ENCODE measurements at places on chromosomes 2 and 18. TPM values are rescaled to one million over a fixed set of nuclear protein-coding genes. Genes with fewer than 3 reads are reported as not detected.

Gene UGT1A3
- not detected for polyA plus RNA-seq

GRCh38 chr2:71379086-71379485, 47.5 kb downstream of the ZNF638 start:
- DNase-seq: no peak

- peak; percentile 88 for DNase-seq
These were observed 620 bp upstream of the GALNT1 start for GRCh38 chr18:35580701-35581539.

- DNase-seq: no peak
These were observed 46.3 kb downstream of the LTBP1 start for GRCh38 chr2:32993005-32993539.

Gene CDH19
- 0.82 TPM for polyA plus RNA-seq

DNA sequence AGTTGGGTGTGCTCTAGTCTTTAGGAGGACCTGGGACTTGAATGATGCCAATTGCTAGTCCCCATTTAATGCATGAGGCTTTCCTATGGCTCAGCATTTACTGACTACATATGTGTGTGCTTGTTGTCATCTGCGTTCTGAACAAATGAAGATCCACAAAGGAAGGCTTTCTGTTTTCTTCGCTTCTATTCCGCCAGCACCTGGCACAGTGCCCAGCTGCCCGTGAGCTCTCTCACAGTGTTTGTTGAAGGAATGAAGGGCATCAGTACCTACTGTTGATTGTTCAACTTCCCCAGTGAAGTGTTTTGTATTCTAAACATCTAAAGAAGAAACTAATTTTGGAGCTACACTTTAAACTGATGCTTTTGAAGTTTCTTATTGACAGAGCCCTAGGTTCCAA, 122.4 kb upstream of the LINC00305 start:
- no peak for DNase-seq

- no peak for DNase-seq
These were observed 210.7 kb upstream of the COPS8 start for GRCh38 chr2:236874866-236875481.

GRCh38 chr2:127034883-127035611, 71.9 kb downstream of the BIN1 start:
- no peak for DNase-seq

- no peak for DNase-seq
These were observed 84.8 kb downstream of the STPG4 start for GRCh38 chr2:47070155-47070919.

Gene ASXL3
- 4.4 TPM for polyA plus RNA-seq

GRCh38 chr2:157191186-157191585, 66.3 kb upstream of the GALNT5 start:
- DNase-seq: no peak

DNA sequence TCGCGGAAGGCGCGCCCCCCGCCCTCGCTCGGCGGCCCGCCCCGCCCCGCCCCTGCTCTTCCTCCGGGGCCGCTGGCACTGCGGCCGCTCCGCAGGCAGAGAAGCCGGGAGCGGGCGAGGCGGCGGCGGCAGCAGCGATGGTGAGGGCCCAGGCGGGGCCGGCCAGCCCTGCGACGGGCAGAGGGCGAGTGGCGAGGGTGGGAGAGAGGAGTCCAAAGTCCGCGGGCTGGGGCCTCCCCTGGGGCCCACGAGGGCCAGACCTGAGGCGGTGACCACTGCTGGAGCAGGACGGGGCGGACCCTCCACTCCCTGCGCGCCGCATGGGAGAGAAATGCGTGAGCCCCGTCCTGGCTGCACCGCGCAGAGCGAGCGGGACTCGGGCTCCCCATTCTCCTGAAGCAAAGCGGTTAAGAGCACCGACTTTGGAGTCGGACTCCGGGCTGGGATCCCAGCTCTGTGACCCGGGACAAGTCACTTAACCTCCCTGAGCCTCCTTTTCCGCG, at the start of gene VAMP5:
Gene VAMP5, plus strand, starts transcription at position 78 of the 503 bp plus-strand sequence. Its CDS starts 60 bp downstream, at position 138.
- peak; percentile 59 for DNase-seq

GRCh38 chr18:64099244-64099643, 49.6 kb downstream of the LINC00305 start:
- DNase-seq: no peak

- DNase-seq: peak; percentile 35
These were observed 67.7 kb downstream of the MCFD2 start for GRCh38 chr2:46847726-46848412.

Gene ECEL1
- polyA plus RNA-seq: 0.34 TPM

Gene CNTNAP5
- polyA plus RNA-seq: 0.32 TPM

GRCh38 chr18:57437766-57438671, 2.8 kb downstream of the ONECUT2 start:
- peak; percentile 38 for DNase-seq

Gene ANKRD29
- 2.1 TPM for polyA plus RNA-seq

Gene SMAD2
- 55.7 TPM for polyA plus RNA-seq

GRCh38 chr18:62838475-62839098, 123.2 kb downstream of the PHLPP1 start:
- no peak for DNase-seq

DNA sequence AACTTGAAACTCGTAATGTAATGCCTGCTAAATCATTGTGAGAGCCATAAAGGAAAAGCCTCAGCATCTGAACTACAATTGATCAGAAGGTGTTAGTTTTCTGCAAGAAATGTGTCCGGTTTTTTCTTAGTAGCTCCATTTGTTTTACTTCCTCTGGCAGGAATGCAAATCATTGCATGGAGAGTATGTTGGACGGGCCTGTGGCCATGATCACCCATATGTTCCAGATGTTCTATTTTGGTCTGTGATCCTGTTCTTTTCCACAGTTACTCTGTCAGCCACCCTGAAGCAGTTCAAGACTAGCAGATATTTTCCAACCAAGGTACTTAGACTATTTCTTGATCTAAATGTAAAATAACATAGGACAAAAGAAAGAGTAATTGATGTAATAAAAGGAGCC, 126.6 kb downstream of the DPP4 start:
- peak; percentile 69 for DNase-seq

Gene CCDC74B
- polyA plus RNA-seq: 1.1 TPM

- DNase-seq: peak; percentile 60
These were observed 276.3 kb downstream of the TSN start for GRCh38 chr2:122031544-122032263.

- DNase-seq: no peak
These were observed 5.3 kb upstream of the FOSL2 start for GRCh38 chr2:28387082-28387960.

GRCh38 chr2:204885747-204886146, 340.5 kb downstream of the PARD3B start:
- peak; percentile 9 for DNase-seq

DNA sequence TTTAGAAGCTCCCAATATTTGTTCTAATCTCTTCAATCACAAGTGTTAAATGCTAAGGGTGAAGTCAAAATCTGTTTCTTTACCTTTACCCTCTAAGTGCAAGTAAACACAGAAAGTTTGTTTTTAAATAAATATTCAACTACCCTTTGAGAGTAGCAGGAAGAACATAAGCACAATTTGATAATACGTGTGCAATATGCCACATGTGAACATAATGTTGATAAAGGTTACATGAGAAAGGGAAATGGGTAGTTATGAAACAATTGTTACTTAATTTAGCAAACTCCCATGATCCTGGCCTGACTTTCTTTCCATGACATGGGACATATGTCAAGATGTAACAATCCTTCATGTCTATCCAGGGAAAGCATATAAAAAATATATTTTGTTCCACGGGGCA, 7.1 kb downstream of the SPRED2 start:
- no peak for DNase-seq

GRCh38 chr2:36512705-36513104, 85.3 kb downstream of the FEZ2 start:
- DNase-seq: no peak

Gene ERBB4
- 9.2 TPM for polyA plus RNA-seq

DNA sequence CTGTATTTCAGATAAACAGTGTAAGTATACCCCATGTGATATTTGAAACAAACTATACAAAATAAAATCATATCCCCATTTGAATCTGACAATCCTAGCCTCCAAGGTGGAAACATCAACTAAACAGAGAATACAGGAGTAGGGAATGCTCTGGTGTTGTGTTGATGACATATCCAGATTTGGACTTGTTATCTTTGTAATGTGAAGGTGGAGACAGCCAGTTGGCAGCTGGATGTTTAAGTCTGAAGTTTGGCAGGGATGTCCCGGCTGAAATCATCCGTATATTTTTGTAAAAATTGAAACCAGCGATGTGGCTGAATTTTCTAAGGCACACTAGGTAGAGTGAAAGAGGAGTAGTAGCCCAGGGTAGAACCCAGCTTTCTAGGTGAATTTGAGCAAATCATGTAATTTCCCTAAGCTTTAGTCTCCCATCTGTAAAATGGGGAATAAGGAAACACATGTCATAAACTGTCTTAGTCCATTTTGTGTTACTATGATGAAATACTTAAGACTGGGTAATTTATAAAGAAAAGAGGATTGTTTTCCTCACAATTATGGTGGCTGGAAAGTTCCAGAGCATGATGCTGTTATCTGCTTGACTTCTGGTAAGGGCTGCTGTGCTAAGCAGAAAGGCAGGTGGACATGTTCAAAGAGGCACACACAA, 246.6 kb upstream of the APCDD1 start:
- DNase-seq: peak; percentile 82

DNA sequence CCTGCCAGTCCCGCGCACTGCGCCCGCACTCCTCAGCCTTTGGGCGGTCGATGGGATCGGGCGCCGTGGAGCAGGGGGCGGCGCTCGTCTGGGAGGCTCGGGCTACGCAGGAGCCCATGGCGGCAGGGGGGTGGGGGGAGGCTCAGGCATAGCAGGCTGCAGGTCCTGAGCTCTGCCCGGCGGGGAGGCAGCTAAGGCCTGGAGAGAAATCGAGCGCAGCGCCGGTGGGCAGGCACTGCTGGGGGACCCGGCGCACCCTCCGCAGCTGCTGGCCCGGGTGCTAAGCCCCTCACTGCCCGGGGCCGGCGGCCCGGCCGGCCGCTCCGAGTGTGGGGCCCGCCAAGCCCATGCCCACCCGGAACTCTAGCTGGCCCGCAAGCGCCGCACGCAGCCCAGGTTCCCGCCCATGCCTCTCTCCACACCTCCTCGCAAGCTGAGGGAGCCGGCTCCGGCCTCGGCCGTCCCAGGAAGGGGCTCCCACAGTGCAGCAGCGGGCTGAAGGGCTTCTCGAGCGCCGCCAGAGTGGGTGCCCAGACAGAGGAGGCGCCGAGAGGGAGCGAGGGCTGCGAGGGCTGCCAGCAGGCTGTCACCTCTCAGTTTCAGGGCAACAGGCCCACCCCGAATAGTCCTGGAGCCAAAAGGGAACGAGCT, 74.1 kb downstream of the PSMG2 start:
- no peak for DNase-seq

DNA sequence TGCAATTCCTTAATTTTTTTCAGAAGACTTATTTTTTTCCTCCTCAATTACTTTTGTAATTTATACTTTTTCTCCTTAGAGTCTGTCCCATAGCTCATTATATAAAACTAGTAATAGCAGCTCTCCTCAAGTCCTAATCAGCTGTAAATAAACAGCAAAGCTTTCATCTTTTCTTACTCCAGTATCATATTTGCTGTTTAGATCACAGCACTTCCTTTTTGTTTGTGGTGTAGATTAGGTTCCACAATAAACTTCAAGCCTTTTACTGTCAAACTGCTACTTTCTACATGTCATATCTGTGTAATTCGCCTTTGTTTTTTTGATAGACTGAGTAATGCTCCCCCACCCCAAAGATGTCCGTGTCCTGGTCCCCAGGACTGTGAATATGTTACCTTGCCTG, 25.5 kb downstream of the GCG start:
- no peak for DNase-seq

Gene HOXD1
- 1.6 TPM for polyA plus RNA-seq

DNA sequence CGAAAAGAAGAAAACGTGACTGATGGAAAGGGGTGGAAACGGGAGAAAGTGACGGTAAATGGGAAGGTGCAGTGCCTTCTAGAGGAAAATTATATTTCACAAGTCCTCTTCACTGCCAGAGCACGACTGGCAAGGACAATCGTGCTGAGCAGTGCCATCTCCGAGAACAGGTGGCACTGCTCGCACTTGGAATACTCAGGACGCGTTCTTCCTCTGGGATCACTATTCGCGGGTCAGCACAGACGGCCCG, 364 bp downstream of the STAT1 start:
- DNase-seq: no peak

Gene KLHL41
- 3,717 TPM for polyA plus RNA-seq

Gene MC2R
- 0.83 TPM for polyA plus RNA-seq

Gene MEMO1
- polyA plus RNA-seq: 39.9 TPM

- DNase-seq: no peak
These were observed 47.3 kb downstream of the ROCK1 start for GRCh38 chr18:21064347-21064746.

GRCh38 chr2:20781656-20782265, 41.1 kb downstream of the LDAH start:
- no peak for DNase-seq

Gene CBLN2
- polyA plus RNA-seq: 0.30 TPM

DNA sequence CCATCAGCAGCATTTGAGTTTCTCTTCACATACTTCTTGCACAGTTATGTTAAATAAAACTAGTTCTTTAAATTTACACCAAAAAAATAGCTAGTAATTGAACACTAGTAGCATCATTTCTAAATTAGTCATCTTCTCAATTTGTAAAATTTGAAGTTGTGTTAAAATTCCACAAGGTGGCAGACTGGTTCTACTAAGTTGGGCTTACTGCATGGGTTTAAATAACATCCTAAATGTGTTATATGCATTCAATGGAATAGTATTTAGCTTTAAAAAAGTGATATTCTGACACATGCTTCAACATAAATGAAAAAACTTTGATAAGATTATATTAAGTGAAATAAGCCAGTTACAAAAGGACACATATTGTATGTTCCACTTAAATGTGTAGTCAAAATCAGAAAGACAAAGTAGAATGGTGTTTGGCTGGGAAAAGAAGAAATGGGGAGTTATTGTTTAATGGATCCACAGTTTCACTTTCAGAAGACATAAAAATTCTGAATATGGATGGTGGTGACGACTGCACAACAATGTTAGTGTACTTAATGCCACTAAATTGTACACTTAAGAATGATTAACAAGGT, 28.7 kb upstream of the RPRD1A start:
- peak; percentile 43 for DNase-seq

Gene SEPTIN10
- polyA plus RNA-seq: 78.9 TPM

Measured in muscle of leg (tissue), 16 donors.